Activated CD4-positive, alpha-beta T cell treated with anti-CD3 and anti-CD28 coated beads, Interleukin-2, amount 50 U/mL, for 16 hours (primary cell): ENCODE measurements at places on chromosomes 16 and 17.

GRCh38 chr16:4264546-4264945, 8.3 kb downstream of the TFAP4 start:
- no peak for DNase-seq

DNA sequence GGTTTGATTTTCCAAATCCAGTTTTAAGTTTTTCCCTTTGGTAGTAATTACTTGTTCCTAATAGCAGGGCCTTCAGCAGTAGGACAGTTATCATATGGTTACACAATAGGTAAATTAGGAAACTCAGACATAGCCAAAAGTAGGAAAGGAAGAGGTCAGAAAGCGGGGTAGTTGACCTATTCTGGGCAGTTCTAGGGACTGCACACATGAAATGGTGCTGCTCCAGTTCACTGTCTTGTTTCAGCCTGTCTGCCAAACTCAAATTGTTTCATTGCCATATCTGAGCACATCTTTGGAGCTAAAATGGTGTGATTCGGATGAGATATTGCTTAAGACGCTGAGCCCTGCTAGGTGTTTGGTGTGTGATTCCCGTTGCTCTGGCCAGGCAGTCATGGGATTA, 56.7 kb downstream of the TANGO6 start:
- DNase-seq, result no peak

DNA sequence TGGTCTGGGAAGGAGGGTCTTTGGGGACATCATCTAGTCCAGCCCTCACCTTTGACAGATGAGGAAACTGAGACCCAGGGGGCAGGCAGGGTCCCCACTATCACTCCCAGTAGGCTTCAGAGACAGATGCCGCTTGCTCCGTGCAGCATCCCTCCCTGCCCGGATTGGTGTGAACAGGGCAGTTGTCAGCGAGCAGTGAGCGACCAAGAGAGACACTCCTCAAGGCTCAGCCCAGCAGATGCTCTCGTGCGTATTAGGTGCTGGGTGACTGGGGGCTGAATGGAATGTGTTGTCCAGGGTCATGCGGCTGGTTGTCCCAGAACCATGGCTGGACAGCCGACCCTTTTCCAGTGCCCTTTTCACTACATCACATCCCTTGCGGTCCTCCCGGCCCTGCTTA, 49.0 kb downstream of the MPRIP start:
- DNase-seq, result no peak

GRCh38 chr16:25493136-25493811, 198.5 kb upstream of the HS3ST4 start:
- no peak for DNase-seq

GRCh38 chr17:1532836-1533602, 16.6 kb upstream of the INPP5K start:
- peak; percentile 22 for DNase-seq

- peak; percentile 32 for DNase-seq
These were observed 1.2 kb upstream of the GLIS2 start for GRCh38 chr16:4314532-4315185.

DNA sequence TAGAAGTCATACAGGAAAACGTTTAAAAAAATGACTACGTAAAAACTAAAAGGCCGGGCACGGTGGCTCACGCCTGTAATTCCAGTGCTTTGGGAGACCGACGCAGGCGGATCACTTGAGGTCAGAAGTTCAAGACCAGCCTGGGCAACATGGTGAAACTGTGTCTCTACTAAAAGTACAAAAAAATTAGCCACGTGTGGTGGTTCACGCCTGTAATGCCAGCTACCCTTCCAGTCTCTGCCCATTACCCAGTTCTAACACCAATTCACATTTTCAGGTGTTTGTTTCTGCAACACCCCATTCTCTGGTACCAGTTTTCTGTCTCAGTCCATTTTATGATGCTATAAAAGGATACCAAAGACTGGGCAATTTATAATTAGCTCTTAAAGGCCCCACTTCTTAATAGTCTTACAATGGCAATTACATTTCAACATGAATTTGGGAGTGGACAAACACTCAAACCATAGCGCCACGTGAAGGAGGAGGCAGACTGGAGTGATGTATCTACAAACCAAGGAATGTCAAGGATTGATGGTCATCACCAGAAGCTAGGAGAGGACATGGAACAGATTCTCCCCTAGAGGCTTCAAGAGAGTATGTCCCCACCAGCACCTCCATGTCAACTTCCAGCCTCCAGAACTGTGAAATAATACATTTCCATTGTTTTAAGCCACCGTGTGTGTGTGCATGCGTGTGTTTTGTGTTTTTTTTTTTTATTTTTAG, 791 bp upstream of the C17orf75 start:
- DNase-seq, result no peak

DNA sequence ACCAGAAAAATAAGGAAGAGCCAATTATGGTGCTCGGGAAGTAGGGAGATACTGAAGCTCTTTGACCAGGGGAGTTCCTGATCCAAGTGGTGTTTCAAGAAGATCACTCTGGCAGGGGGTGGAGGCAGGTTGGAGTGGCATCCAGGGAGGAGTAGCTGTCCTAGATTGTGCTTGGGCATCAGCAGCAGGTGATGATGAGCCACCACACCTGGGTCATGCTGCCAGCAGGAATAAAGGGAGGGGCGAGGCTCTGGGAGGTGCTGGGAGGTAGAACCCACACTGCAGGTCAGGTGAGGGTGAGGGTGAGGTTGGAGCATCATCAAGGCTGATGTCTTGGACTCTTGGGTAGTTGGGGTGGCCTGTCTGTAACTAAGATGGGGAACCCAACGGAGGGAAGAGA, 35.4 kb upstream of the ADGRG1 start:
- no peak for DNase-seq

- no peak for DNase-seq
These were observed 46.3 kb downstream of the TANGO6 start for GRCh38 chr16:68889508-68890150.

GRCh38 chr17:7511108-7511507, 26.9 kb downstream of the POLR2A start:
- DNase-seq, result no peak

- DNase-seq, result no peak
These were observed 20.3 kb upstream of the CALB2 start for GRCh38 chr16:71338193-71338592.

- DNase-seq, result no peak
These were observed 21.1 kb downstream of the EPOP start for GRCh38 chr17:38653679-38654078.

DNA sequence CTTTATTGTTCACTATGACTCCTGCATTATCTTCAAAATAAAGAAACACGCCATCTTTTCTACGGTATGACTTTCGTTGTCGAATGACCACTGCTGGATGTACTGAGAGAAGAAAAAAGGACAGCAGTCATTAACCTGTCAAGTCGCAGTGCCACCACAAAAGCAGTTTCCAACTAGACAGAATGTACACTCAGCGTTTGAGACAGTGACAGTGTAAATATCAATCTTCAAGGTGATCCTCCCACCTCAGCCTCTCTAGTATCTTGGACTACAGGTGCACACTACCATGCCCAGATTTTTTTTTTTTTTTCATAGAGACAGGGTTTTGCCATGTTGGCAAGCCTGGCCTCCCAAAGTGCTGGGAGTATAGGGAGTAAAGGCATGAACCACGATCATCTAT, 3.1 kb downstream of the RPL23 start:
- DNase-seq, result no peak

GRCh38 chr16:85418978-85419491, 194.1 kb upstream of the GSE1 start:
- no peak for DNase-seq

GRCh38 chr17:30975042-30975820, 4.4 kb downstream of the RNF135 start:
- DNase-seq, result no peak

DNA sequence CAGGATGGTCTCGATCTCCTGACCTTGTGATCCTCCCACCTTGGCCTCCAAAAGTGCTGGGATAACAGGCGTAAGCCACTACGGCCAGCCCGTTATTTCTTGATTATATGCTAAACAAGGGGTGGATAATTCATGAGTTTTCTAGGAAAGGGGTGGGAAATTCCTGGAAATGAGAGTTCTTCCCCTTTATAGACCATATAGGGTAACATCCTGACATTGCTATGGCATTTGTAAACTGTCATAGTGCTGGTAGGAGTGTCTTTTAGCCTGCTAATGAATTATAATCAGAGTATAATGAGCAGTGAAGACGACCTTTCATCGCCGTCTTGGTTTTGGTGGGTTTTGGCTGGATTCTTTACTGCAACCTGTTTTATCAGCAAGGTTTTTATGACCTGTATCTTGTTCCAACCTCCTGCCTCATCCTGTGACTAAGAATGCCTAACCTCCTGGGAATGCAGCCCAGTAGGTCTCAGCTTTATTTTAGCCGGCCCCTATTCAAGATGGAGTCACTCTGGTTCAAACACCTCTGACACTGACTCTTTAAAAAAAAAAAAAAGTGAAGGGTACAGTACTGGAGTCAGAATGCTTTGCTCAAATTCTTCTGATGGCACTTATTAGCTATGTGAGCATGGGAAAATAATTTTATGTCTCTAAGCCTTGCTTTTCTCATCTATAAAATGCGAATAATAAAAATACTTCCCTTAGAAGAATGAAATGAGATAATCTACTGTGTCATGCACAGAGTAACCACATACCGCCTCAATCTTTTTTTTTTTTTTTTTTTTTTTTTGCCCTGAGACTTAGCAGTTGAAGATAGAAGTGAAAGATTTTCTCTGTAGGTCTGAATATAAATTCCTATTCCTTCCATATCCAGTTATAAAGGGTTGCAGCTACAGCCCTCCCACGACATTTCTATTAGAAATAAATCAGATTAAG, 5.1 kb upstream of the CALCOCO2 start:
- no peak for DNase-seq

- DNase-seq, result no peak
These were observed 82.5 kb downstream of the C17orf67 start for GRCh38 chr17:56751145-56751738.

- DNase-seq, result no peak
These were observed 75.5 kb downstream of the CMIP start for GRCh38 chr16:81520151-81520470.

DNA sequence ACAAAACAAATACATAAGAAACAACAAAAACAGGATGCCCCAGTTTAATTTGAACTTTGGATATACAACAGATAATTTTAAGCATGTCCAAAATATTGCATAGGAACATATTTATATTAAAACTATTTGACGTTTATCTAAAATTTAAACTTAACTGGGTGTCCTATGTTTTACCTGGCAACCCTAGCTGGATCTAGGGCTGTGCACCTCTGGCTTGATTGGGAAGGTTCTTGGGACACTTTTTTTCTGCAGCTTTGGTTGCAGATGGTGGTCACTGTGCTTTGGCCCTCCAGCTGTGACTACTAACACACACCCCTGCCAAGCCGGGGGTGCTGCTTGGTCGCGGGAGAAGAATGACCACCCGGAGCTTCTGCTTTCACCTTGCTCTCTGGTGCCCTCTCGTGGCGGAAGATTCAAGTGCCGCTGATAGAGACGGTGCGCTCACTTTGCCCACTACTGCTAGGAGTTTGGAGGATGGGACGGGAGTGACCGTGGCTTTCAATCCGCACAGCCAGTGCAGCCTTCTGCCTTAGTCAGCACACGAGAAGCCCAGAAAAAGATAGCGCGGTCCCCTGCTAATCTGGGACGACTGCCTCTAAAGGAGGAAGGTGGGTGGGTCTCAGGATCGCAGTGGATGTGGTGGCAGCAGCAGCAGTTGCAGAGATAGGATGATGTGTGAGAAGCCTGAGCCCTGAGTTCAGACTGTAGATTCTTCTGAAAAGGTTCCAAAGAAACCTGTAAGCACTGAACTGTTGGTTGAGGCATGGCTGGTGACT, 6.7 kb downstream of the SPACA3 start:
- DNase-seq, result peak; percentile 71

DNA sequence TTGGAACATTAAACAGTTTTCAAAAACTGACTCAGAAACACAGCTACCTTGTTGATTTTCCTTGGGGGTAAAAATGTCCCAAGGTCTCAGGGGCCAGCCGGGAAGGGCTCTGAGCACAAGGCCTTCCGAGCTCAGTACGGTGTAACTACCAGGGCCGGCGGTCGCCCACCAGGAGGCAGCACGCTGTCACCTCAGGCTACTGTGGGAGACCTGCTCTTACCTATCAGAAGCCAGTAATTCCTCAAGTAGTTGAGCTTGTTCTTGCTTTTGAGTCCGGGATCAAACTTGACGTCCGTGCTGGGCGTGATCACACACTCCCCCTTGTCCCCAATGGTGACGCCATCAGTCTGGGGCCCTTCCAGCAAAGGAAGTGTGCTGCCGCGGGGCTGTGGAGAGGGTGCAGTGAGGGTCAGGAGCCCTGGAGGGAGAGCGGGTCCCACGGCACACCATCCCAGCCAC, 43.4 kb upstream of the ICAM2 start:
- DNase-seq, result peak; percentile 53

- no peak for DNase-seq
These were observed 13.9 kb upstream of the PSMC3IP start for GRCh38 chr17:42591411-42591810.

GRCh38 chr16:15530085-15530484, 95.7 kb downstream of the BMERB1 start:
- no peak for DNase-seq

DNA sequence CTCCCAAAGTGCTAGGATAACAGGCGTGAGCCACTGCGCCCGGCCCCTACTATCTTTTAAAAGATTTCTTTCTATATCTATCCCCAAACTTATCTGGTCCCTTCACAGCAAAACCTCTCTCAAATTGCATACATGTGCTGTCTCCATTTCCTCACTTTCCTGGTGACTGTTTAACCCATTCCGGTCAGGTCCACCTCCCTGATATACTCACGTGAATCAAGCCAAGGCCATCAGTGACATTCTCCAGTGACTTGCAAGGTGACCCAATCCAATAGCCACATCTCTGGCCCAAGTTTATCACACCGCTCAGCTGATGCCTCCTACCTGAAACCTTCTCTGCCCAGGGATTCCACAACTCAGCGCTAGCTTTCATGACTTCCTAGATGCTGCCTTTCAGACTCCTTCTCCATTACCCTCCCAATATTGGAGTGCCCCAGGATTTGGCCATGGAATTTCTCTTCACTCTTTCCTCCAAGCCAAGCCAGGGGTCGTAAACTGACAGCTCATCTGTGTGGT, 1.4 kb upstream of the CTCF start:
- DNase-seq, result no peak

- no peak for DNase-seq
These were observed 272.2 kb upstream of the CCL2 start for GRCh38 chr17:33982909-33983308.

DNA sequence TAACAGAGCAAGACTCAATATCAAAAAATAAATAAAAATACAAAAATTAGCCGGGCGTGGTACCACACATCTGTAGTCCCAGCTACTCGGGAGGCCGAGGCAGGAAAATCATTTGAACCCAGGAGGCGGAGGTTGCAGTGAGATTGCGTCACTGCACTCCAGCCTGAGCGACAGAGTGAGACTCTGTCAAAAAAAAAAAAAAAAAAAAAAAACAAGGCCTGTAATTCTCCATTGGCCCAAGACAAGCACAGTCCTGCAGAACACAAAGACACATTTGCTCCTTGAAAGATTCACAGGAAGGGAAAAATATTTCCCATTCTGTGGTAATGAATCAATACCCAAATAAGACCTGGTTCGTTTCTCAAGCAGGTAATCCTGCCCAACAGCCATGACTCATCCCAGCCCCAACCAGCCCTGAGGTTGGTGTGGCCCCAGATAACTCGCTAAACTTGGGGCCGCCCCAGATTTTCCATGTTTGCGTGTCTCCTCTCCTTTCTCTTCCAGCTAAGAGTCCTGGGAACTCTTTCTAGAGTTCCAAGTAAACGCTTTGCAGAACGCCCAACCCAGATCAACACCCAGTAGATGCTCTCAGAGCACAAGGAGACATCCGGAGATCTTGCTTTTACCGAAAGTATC, 40.3 kb upstream of the SNN start:
- no peak for DNase-seq

- DNase-seq, result no peak
These were observed 324.1 kb upstream of the GOT2 start for GRCh38 chr16:59058250-59058649.

GRCh38 chr16:58727028-58727781, 6.9 kb downstream of the GOT2 start:
- DNase-seq, result no peak
